ENCODE measurements at places on chromosomes 1 and 21.
A peak's percentile ranks its signal among the peaks of the same experiment; 100 is the strongest.

DNA sequence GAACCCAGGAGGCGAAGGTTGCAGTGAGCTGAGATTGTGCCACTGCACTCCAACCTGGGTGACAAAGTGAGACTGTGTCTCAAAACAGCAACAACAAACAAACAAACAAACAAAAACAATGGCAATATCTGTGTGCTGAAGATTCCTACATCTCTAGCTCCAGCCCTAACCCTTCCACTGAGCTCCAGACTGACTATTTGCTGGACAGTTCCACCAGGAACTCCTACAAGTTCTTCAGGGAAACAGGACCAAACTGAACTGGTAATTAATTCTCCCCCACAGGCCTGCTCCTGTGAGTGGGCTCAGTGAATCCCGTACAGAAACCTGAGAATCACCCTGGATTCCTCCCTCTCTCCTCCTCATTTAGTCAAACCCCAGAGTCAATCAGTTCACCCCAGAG lies 1.5 kb downstream of the SERPINC1 start:
- no peak for DNase-seq

GRCh38 chr1:41516168-41517061 lies 31.9 kb upstream of the EDN2 start:
- DNase-seq, result peak; percentile 26

- DNase-seq, result no peak
Observed at GRCh38 chr1:12678350-12678749, 34.5 kb downstream of the AADACL4 start.

GRCh38 chr1:24986372-24986965 lies 56.4 kb upstream of the RUNX3 start:
- DNase-seq, result no peak

DNA sequence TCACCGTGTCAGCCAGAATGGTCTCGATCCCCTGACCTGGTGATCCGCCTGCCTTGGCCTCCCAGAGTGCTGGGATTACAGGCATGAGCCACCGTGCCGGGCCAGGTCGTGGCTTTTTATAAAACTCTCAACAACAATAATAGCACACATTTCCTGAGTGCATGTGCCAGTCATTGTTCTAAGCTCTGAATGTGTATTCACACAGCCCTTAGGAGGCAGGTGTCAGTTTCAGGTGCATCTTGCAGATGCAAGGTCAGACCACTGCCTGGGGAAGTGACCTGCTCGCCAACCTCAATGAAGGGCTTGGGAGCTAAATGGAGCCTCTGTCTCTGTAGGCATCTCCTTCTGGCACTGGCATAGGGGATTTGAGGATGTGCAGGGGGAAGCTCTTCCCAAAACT lies 1.6 kb upstream of the LEFTY2 start:
- no peak for DNase-seq

- DNase-seq, result no peak
Observed at GRCh38 chr1:46812065-46812963, 13.5 kb downstream of the CYP4B1 start.

DNA sequence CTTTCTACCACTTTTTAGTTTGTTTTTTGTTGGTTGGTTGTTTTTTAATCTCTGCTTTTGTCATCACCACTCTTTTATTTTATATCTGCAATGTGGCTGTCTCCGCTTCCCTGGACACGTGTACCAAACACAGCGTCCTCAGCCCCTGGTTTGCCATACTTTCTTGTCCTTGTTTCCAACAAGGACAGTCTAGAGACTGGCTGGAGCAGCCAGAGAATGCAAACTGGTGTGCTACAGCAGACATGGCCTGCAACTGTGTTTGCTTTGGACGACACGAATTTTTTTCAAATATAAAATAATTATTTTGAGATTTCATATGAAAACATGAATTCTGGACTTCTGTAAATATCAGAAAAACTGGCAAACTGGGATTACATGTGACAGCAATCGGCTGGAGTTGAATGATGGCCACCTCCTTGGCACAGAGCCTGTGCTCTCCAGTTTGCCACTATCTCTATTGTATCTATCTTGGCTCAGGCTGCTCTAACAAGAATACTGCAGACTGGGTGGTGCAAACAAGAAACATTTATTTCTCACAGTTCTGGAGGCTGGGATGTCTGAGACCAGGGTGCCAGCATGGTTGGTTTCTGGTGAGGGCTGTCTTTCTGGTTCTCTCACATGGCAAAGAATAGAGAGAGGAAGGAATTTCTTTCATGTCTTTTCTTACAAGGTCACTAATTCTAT lies 34.6 kb upstream of the POU2F1 start:
- DNase-seq, result no peak

DNA sequence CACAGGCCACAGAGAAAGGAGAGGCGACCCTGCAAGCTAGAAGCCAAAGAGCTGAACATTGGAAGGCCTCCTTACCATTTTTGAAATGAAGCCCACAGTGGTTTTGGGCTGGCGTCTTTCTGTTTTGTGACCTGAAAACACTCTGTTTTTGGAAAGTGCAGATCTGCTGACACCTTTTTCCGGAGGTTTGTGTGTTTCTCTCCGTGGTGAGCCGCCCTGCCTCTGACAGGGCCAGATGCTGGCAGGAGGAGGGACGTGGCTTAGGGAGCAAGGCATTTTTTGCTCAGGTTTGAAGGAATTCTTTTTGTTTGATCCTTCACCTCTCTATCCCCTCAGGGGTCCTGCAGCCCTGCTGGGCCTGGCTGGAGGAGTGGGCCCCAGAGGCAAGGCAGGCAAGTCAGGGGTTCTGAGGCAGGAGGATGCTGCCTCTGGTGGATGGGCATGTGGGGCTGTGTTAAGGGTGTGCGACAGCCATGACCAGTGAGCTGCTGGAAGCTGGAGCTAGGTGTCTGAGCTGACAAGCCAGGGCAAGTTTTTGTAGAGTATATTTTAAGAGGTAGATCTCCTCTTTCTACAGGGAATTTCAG lies 133.8 kb downstream of the CAMTA1 start:
- no peak for DNase-seq

- no peak for DNase-seq
Observed at GRCh38 chr21:34553151-34553952, 41.3 kb upstream of the KCNE1 start.

Measured in activated naive CD4-positive, alpha-beta T cell (primary cell).